Foreskin keratinocyte (primary cell): ENCODE measurements at places on chromosomes 2 and 18. TPM values are rescaled to one million over a fixed set of nuclear protein-coding genes. Genes with fewer than 3 reads are reported as not detected.

Gene TXNL1
- 58.5 and 58.8 TPM in 2 replicates for total RNA-seq

Gene FAM124B
- not detected in 2 replicates for total RNA-seq

Gene ZNF804A
- total RNA-seq, result not detected in 2 replicates

Gene EGR4
- total RNA-seq, result not detected in 2 replicates

Gene CYP26B1
- 0.31 and 1.0 TPM in 2 replicates for total RNA-seq

Gene MRPL33
- total RNA-seq, result 90.5 and 111 TPM in 2 replicates

Gene GTF2A1L
- total RNA-seq, result not detected in 2 replicates

Gene ACADL
- total RNA-seq, result 0.18 TPM in 1 of 2 replicates, not detected in the other

Gene HOXD4
- total RNA-seq, result 0.32 and 0.82 TPM in 2 replicates

Gene IL36A
- not detected in 2 replicates for total RNA-seq

Gene ICA1L
- 1.3 and 1.8 TPM in 2 replicates for total RNA-seq

Gene ASB18
- not detected in 2 replicates for total RNA-seq

Gene MAPK4
- total RNA-seq, result not detected in 2 replicates

Gene REV1
- 30.2 and 31.9 TPM in 2 replicates for total RNA-seq

Gene OSBPL6
- 11.7 and 11.8 TPM in 2 replicates for total RNA-seq

Gene ZNF513
- 10.2 and 12.9 TPM in 2 replicates for total RNA-seq

Gene CYS1
- 0.11 and 0.20 TPM in 2 replicates for total RNA-seq

Gene GCG
- total RNA-seq, result not detected in 2 replicates

Gene INSIG2
- 16.4 and 19.2 TPM in 2 replicates for total RNA-seq

Gene KCNE4
- 0.14 TPM in 2 replicates for total RNA-seq

Gene CGREF1
- 0.49 and 1.6 TPM in 2 replicates for total RNA-seq

Gene LDLRAD4
- not detected in 2 replicates for total RNA-seq

Gene TUBA4B
- total RNA-seq, result not detected in 2 replicates

Gene ATOH8
- total RNA-seq, result not detected in 2 replicates
